Nephron progenitor cell (in vitro differentiated cells): ENCODE measurements at places on chromosomes 3 and 15.

DNA sequence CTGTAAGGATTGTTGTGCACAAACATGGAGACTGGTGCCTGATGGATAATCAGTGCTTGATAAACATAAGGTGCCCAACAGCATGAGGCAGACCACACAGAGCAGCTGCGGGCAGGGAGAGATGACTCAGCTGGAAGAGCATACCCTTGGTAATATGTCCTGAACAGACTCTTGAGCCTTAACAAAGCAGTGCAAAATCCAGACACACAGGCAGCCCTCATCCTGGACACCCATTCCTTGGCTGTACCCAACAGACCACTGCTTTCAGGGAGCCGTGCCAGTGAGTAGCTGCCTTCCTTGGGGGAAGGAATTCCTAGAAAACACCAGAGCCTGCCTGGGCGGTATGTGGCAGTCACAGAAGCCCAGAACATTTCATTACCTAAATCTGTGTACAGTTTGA lies 156.2 kb downstream of the CLSTN2 start:
- peaks cover 8% of the 10 kb centered on the region for H3K27me3 ChIP-seq
- no peak for DNase-seq
- H3K4me3 ChIP-seq: no peak overlapping the region
- peaks cover 31% of the 10 kb centered on the region for H3K4me1 ChIP-seq
- no peak overlapping the region for H3K27ac ChIP-seq

DNA sequence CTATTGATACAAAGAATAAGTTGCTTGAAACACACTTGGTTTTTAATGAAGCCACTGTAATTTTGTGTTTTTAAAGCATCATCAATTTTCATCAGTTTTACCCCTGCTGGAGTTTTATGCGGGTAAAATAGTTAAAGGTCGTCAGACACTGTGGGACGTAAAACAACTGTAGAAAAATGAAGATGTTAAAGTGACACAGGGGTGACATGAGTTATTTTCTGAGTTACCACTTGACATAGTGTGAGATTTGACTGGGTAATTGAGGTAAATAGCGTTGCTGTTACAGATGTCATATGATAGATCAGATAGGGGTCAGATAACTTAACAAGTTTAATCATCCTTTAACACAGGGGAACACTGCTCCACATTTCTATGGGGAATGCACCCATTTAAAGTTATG lies 297.6 kb downstream of the CHL1 start:
- peaks cover 3% of the 10 kb centered on the region for H3K27me3 ChIP-seq
- H3K27ac ChIP-seq: no peak overlapping the region
- no peaks in the 10 kb centered on the region for H3K36me3 ChIP-seq
- DNase-seq: no peak

- H3K27me3 ChIP-seq: peaks cover 24% of the 10 kb centered on the region
- no peak for DNase-seq
- no peaks in the 10 kb centered on the region for H3K36me3 ChIP-seq
- peaks cover 42% of the 10 kb centered on the region for H3K4me1 ChIP-seq
- no peak overlapping the region for H3K27ac ChIP-seq
- H3K4me3 ChIP-seq: no peak overlapping the region
These were observed 2.9 kb downstream of the STOML1 start for GRCh38 chr15:73989001-73989798.

GRCh38 chr3:71906976-71907375 lies 122.0 kb upstream of the PROK2 start:
- DNase-seq: no peak
- peaks cover 15% of the 10 kb centered on the region for H3K27me3 ChIP-seq
- peaks cover 29% of the 10 kb centered on the region for H3K4me1 ChIP-seq
- peaks cover 1% of the 10 kb centered on the region for H3K36me3 ChIP-seq
- H3K27ac ChIP-seq: no peak overlapping the region

GRCh38 chr3:146903927-146904326 lies 298.8 kb upstream of the PLSCR5 start:
- no peak overlapping the region for H3K27ac ChIP-seq
- H3K27me3 ChIP-seq: peaks cover 4% of the 10 kb centered on the region
- H3K4me1 ChIP-seq: no peaks in the 10 kb centered on the region
- H3K36me3 ChIP-seq: no peaks in the 10 kb centered on the region

GRCh38 chr3:156334841-156335545 lies 214.6 kb downstream of the KCNAB1 start:
- H3K27ac ChIP-seq: peak overlapping the region; percentile 8
- peaks cover 8% of the 10 kb centered on the region for H3K4me1 ChIP-seq
- no peaks in the 10 kb centered on the region for H3K27me3 ChIP-seq
- H3K4me3 ChIP-seq: no peak overlapping the region
- no peak for DNase-seq
- no peaks in the 10 kb centered on the region for H3K36me3 ChIP-seq

- no peaks in the 10 kb centered on the region for H3K4me1 ChIP-seq
- no peaks in the 10 kb centered on the region for H3K36me3 ChIP-seq
- H3K27me3 ChIP-seq: no peaks in the 10 kb centered on the region
These were observed 603.0 kb upstream of the ROBO2 start for GRCh38 chr3:76436894-76437293.

GRCh38 chr15:73333001-73333400 lies 35.8 kb downstream of the HCN4 start:
- H3K27ac ChIP-seq: no peak overlapping the region
- H3K4me1 ChIP-seq: peaks cover 17% of the 10 kb centered on the region
- no peaks in the 10 kb centered on the region for H3K36me3 ChIP-seq

- peaks cover 16% of the 10 kb centered on the region for H3K36me3 ChIP-seq
- peak overlapping the region; percentile 97 for H3K27ac ChIP-seq
- H3K4me1 ChIP-seq: peaks cover 61% of the 10 kb centered on the region
- peak; percentile 44 for DNase-seq
- H3K4me3 ChIP-seq: peak overlapping the region; percentile 53
These were observed 32.6 kb downstream of the PRKCD start for GRCh38 chr3:53193466-53194209.

DNA sequence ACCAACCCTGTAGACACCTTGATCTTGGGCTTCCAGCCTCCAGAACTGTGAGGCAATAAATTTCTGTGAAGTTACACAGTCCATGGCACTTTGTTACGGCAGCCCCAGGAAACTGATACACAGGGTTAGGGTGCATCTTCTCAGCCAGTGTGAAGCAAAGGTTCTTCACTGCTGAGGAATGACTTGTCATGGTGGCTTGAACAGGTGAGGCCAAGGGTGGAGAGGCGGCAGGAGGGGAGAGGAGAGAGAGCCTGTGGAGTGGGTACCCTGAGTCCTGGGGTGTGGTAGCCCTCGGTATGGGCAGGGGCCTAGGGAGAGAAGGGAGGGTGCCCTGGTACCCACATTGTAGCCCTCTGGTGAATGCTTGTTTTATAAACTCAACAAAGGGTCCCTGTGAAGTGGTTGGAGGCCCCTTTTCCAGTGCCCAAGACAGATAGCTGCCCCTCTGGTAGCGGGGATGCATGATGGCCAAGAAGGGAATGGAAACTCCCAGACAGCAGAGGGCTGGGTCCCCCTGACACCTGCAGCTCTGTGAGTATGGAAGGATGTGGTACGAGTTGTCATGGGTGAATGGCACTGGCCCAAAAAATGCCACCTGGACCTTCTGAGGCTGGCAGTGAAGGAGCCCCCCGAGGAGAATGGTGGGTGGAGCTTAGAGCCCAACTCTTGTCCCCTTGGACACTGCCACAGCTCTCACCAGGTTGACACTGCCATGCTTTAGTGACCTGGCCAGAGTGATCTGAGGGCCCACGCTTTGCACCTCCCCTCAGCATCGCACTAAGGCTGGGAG lies 49.6 kb downstream of the SPSB4 start:
- no peak overlapping the region for H3K4me3 ChIP-seq
- peaks cover 45% of the 10 kb centered on the region for H3K36me3 ChIP-seq
- DNase-seq: no peak
- H3K27me3 ChIP-seq: peaks cover 3% of the 10 kb centered on the region
- peaks cover 50% of the 10 kb centered on the region for H3K4me1 ChIP-seq

DNA sequence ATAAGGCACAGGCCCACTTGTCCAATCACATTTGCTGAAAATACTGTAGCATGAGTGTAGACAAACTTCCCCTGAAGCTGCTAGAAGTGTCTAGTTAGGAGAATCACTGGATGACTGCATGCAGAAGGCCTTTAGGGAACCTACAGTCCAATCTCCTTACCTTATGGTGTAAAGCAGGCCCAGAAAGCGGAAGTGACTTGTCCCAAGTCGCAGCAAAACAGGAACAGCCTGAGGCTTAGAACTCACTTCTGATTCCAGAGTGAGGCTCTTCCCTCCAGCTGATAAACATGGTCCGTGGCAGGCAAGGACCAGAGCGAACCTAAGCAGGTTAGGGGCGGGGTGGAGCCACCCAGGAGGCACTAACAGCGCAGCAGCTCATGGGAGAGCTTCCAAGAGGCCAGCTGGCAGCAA lies 2.5 kb downstream of the GRAMD2A start:
- no peak for DNase-seq
- no peak overlapping the region for H3K4me3 ChIP-seq
- peaks cover 10% of the 10 kb centered on the region for H3K4me1 ChIP-seq
- H3K27ac ChIP-seq: no peak overlapping the region
- peaks cover 86% of the 10 kb centered on the region for H3K27me3 ChIP-seq

- peaks cover 25% of the 10 kb centered on the region for H3K27me3 ChIP-seq
- no peak overlapping the region for H3K27ac ChIP-seq
- H3K4me3 ChIP-seq: no peak overlapping the region
- H3K36me3 ChIP-seq: no peaks in the 10 kb centered on the region
These were observed 270.3 kb downstream of the RPLP1 start for GRCh38 chr15:69722924-69723323.

DNA sequence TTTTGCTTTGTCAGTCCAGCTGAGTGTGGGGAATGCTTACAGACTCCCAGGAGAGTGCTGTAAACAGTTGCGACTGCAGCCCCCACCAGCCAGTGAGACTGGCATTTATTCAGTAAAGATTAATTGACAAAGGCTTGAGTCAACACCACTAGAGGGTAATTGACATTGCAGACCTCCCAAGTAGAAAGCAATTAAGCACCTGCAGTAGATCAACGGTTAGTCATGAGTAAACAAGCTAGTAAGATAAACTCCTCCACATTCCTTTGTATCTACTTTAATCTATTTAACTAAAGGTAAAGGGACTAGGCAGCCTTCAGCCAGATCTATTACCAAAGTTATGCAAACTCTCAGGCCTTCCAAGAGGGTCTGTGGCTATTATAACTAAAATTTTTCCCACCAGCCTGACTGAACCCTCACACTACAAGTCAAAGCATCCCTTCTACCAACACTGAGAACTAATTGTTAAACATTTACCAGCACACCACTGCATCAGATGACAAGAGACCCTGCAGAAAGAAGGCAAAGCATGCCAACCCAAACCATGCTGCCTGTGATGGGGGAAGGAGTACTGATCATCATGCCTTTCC lies 30.5 kb upstream of the GALNT15 start:
- H3K4me1 ChIP-seq: no peaks in the 10 kb centered on the region
- no peak for DNase-seq
- H3K27ac ChIP-seq: no peak overlapping the region
- H3K36me3 ChIP-seq: peaks cover 11% of the 10 kb centered on the region
- H3K4me3 ChIP-seq: no peak overlapping the region

DNA sequence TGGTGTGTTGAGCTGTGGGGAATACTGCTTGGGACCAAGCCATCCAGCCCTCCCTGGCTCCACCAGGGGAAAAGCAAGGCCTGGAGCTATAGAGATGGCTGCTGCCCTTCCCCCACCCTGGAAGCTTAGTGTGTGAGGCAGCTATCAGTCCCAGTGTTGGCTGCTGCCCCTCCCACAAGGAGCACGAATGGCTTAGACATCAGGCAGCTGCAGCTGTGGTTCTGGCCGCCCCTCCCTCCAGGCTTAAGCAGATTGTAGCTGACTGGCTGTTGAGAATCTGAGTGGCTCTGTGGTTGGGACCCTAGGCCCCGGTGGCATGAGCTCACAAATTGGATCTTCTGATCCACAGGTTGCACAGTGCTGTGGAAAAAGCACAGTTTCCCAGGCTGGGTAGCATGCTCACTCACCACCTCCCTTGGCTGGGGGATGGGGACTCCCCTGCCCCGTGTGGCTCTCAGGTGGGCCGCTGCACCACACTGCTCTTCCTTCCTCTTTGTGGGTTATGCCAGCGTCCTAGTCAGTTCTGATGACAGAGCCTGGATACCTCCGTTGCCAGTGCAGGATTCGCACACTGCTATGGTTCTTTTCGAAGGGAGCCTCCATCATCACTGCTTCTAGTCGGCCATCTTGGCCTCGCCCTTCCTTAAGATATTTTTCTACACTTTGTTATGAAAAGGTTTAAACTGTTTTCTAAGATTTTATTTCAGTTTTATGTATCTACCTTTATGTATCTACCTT lies 21.2 kb upstream of the SUCNR1 start:
- H3K27ac ChIP-seq: no peak overlapping the region
- no peak overlapping the region for H3K4me3 ChIP-seq
- no peak for DNase-seq
- no peaks in the 10 kb centered on the region for H3K4me1 ChIP-seq

DNA sequence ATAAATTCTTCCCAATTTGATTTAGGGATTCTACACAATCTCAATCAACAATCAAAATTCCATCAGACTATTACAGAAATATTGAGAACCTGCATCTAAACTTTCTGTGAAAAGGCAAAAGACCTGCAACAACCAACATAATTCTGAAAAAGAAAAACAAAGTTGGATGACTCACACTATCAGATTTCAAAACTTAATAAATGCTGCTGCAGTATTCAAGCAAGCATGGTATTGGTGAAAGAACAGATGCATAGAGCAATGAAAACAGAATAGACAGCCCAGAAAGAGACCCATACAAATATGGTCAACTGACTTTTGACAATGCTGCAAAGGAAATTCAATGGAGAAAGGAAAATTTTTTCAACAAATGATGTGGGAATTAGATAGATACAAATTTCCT lies 477.1 kb upstream of the NR2F2 start:
- H3K4me3 ChIP-seq: no peak overlapping the region
- no peaks in the 10 kb centered on the region for H3K27me3 ChIP-seq
- no peak for DNase-seq
- H3K4me1 ChIP-seq: peaks cover 39% of the 10 kb centered on the region
- no peak overlapping the region for H3K27ac ChIP-seq

DNA sequence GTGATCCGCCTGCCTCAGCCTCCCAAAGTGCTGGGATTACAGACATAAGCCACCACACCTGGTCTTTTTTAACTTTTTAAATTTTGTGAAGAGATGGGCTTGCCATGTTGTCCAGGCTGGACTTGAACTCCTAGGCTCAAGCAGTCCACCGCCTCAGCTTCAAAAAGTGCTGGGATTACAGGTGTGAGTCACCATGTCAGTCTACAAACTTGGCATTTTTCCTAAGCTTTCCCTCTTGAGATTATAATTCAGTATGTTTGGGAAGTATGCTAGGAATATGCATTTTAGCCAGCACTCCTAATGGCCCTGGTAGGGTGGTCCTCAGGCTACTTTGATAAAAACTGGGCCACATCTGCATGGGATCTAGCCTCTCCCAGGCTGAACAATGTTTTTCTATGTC lies 4.4 kb downstream of the WDR73 start:
- H3K27ac ChIP-seq: no peak overlapping the region
- no peak for DNase-seq
- H3K27me3 ChIP-seq: peaks cover 3% of the 10 kb centered on the region
- H3K36me3 ChIP-seq: peaks cover 48% of the 10 kb centered on the region

DNA sequence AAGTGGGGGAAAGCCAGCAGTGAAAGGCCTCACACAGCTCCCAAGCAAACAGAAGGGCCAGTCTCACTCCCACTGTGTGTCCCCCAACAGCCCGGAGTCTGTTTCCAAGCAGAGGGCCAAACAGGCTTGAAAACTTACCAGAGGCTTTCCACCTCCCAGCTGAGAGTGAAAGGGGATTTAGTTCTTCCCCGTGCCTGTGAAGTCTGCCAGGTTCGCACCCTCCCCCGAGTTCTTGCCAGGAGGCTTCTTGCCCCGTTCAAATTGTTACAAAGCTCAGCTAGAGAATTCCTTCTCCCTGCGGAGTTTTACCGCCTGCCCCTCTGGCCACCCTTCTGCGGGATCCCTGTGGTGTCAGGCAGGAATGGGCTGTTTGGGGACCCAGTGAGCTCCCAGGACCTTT lies 68.0 kb upstream of the WNT7A start:
- no peak for DNase-seq
- no peak overlapping the region for H3K27ac ChIP-seq
- H3K36me3 ChIP-seq: no peaks in the 10 kb centered on the region
- H3K4me1 ChIP-seq: peaks cover 9% of the 10 kb centered on the region
- no peak overlapping the region for H3K4me3 ChIP-seq
